ENCODE measurements at places on chromosomes 5 and 9.

DNA sequence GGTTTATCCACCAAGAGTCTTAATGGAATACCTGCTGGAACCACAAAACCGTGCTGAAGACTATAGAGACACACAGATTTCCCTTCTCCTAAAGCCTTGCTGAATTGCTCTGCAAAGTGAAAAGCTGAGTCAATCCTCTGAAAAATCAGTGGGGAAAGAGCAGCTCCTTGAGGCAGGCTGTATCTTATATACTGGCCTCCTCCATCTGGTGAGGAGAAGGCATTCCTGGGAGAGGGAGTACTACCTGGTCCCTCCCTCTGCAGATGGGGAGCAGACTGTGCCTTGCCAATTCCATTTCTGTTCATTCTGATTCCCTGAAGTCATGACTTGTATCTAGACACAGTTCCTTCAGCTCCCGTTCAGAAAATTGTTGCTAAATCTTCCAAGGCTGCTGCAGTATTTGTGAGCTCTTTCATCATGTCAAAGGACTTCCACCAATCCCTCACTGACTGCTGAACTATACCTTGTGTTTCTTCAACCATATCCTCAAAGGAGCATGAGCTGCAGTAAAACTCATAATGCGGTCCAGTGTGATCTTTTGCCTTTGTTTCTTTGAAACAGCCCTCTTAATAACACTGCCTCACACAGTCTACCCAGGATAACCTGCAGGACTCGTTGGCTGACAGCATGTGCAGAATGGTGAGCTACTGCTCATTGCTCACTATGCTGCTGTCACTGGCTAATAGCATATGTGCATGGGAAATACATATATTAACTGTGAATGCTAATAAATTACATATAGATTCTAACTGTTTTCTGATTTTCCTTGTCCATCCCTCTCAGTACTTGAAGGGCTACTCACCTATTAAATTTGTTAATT is 84.5 kb downstream of the FOXD1 start:
- DNase-seq, result no peak

DNA sequence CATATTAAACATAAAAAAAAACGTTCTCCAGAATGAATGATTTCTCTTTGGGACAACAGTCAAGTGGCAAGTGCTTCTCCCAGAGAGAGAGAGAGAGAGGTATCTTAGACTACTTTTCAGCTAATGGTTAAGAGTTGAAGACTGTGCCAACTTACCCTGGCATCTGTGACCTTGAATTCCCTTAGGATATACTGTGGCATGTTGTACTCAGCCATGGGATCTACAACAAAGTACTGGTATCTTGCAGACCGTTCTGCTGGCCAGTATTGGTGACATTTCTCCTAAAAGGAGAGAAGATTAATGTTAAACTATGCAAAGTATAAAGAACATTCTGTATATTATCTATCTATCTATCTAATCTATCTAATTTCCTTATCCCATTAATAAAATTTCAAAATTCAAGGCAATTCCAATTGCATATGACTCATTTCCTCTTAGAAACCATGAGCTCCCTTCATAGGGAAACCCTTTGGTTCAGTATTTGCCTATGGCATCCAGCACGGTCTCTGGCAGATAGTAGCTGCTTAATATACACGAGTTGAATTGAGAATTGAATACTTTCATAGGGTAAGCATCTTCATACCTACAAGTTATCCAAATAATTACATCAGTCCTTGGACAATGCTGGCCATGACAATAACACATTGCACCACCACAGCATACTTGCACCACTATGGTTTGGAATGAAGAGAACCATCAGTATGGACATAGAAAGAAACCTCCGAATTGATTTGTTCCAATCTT is 539.4 kb upstream of the DMAC1 start:
- no peak for DNase-seq

DNA sequence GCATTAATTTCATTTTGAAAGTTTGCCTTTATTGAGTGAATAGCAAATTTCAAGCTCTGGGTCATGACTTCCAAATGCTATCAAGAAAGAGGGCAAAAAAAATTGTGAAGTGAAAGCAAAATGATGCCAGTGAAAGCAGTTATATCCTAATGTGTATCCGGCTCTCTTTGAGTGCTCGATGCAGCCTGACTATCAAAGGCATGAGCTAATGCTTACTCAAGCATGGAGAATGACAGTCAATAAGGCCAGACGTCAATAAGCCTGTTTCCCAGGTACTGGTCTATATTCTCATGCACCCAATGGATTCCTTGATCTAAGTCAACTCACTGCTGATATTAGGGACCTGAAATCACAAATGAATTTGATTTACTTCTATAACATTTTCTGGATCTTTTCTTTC is 435.5 kb downstream of the CAAP1 start:
- no peak for DNase-seq

GRCh38 chr9:69809304-69809863 is 11.2 kb upstream of the CFAP95 start:
- peak; percentile 27 for DNase-seq

DNA sequence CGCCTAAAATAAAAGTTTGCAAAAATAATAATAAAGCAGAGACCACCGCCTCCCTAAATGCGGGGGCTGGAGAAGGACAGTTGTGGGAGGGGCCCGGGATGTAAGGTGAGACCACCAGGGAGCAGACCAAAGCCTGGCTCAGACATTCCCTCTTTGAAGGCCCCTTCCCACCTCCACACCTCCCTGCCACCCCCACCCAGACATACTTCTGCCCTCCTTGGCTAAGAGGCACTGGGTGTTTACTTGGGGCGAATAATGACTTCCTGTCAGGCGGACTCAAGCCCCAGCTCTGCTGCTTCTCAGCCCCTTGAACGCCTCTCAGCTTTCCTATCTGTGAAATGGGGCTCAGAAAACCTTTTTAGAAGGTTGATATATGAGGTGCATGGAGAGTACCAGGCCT is 58.8 kb upstream of the GGTA1 start:
- DNase-seq, result no peak

- no peak for DNase-seq
Observed at GRCh38 chr5:75439276-75439675, 72.2 kb downstream of the CERT1 start.

Data from erythroblast (primary cell).